ENCODE measurements at places on chromosomes 12 and 14.

- no peak for DNase-seq
Observed at GRCh38 chr14:68375376-68375775, 417.5 kb downstream of the ZFP36L1 start.

DNA sequence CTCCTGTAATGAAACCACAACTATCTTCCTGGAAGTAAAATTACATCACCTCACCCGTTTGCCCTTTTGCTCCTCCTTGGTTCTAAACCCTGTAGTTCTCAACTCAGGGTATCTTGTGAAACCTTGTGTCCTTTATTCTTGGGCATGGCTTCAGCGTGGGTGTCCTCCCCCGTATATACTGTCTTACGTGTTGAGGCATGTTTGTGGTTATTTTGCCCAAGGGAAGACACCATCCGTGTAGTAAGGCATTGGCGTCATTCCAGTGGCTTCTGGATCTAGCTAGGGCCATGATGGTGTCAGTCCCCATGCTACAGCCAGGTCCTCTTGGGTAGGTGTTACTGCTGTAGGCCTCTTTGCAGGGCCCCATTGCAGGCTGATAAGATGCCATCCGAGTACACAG lies 115.4 kb downstream of the ZFP36L1 start:
- no peak for DNase-seq

- no peak for DNase-seq
Observed at GRCh38 chr14:42224053-42224888, 617.6 kb downstream of the LRFN5 start.

DNA sequence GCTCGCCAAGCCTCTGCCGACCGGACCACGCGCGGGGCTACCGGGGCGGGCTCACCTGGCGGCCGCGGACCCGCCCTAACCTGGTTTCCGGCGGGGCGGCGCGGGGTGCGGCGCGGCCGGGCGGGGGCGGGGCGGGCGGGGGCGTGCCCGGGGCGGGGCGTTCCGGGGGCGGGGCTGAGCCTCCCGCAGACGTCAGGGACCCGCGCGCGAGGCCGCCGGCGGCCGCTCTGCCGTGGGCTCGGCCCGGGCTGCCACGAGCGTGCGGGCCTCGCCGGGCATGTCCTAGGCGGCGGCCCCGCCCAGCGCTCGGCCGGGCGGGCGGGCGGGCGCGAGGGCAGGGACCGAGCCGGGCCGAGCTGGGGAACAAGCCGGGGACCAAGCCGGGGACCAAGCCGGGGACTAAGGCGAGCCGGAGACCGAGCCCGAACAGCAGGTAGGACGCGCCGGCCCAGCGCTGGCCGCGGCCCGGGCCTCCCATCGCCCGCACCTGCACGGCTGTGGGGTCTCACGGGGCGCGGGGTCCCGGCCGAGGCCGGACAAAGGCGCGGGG lies at the start of gene CEP170B:
Gene CEP170B, plus strand, starts transcription at position 188 of the 550 bp plus-strand sequence. CDS start 3,183 bp downstream, outside the sequence.
- DNase-seq, result peak; percentile 21

GRCh38 chr12:32561931-32562341 lies 117.2 kb upstream of the DNM1L start:
- DNase-seq, result no peak

- DNase-seq, result no peak
Observed at GRCh38 chr14:101809671-101810514, 48.4 kb downstream of the PPP2R5C start.

- DNase-seq, result no peak
Observed at GRCh38 chr12:126040307-126040706, 975.1 kb downstream of the AACS start.

DNA sequence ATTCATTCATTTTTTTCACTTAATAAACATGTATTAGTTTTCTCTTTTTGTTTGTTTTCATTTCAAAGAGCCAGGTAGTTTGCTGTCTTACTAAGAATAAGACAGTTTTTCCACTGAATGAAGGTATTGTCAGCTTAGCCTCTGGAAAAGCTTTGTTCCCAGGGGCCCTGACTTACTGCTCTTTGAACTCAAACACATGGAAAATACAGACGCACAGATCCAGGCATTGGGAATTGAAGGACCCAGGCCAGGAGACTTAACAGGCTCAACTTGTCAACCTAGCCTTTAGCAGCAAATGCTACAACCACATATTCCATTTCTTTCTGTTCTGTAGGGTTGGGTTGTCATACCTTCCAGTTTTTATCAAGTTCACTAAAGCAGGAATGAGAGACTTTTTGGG lies 38.5 kb upstream of the SLCO1C1 start:
- no peak for DNase-seq

- DNase-seq, result no peak
Observed at GRCh38 chr14:77339407-77339806, 18.6 kb downstream of the GSTZ1 start.

DNA sequence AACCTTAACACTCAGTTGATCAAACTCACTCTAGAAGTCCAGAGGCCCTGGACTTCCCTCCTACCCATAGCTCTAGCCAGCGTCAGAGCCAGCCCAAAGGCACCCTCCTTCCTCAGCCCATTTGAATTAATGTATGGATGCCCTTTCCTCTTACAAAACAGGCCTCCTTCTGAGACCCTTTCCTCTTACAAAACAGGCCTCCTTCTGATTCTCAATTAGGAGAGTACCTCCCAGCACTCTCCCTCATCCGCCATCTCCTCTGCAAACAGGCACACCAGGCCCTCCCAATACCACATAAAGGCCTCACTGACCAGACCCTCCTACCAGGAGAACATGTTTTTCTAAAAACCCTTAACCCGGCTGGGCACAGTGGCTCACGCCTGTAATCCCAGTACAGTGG lies 65.7 kb downstream of the MOK start:
- no peak for DNase-seq

- DNase-seq, result no peak
Observed at GRCh38 chr14:23164250-23164649, 19.2 kb downstream of the SLC7A8 start.

DNA sequence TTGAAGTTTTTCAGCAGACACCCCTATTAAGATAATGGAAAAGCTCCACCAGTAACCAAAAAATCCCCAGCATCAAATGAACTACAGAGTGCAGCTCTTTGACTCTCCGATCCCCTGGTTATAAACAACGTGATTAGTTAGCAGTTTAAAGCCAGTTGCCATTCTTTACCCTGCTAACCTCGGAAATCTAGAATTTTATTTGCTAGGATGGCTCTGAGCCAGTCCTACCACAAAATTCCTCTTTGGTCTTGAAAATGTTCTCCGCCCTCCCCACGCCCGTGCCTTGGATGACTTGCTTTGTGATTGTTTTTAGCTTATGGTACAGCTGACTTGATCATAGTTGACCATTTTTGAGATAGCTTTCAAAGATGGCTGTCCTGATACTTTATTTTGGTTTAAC lies 1.2 kb downstream of the KLHDC2 start:
- no peak for DNase-seq

GRCh38 chr14:41506552-41506951 lies 100.1 kb upstream of the LRFN5 start:
- no peak for DNase-seq

DNA sequence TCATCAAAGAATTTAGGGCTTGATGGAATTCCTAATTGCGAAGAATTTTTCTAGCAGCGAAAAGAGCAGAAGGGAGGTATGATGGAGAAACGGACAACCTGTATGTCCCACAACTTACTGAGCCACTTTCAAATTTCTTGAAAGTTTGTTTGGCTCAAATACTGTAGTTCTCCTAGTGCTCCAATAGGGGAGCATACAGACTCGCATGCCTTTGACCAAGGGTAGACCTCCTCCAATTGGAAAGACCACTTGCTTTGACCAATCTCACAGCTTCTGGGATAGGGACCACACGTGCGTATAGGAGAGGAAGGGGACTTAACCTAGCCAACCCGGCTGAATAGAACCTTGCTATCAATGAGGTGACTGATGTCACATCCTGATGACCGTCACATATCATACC lies 28.6 kb downstream of the SLC35F4 start:
- DNase-seq, result no peak

DNA sequence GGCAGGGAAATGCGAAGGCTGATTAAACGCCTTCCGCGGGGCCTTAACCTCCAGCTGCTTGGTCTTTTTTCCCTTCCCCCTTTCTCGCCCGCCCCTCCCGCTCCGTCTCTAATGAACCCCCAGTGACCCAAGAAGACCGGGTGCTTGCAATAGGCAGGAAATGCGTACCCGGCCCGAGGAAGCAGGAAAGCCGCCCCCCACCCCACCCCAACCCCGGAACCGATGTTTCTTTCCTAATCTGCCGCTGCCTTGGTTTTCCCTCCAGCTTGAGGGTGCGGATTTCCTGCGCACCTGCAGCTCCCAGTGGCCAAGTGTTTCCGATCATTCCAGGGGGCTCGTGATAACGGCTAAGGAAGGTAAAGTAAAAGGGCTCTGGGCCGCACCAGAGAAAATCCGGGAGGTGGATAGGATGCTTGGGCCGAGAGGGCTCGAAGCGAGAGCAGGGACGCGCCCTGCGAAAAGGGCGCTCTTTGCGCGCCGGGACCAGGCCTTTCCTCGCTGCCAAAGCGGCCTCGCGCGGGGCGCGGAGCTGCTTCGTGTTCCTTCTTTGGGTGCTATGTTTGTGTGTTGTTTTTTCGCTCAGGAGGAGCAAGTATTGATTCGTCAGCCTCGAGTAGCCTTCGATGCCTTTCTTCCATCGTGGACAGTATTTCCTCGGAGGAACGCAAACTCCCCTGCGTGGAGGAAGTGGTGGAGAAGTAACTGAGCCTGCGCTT lies 983 bp downstream of the MYF6 start:
- DNase-seq, result no peak

GRCh38 chr12:14774906-14775635 lies 28.2 kb downstream of the WBP11 start:
- DNase-seq, result no peak

- DNase-seq, result no peak
Observed at GRCh38 chr12:47573146-47573659, 132.6 kb downstream of the RPAP3 start.

DNA sequence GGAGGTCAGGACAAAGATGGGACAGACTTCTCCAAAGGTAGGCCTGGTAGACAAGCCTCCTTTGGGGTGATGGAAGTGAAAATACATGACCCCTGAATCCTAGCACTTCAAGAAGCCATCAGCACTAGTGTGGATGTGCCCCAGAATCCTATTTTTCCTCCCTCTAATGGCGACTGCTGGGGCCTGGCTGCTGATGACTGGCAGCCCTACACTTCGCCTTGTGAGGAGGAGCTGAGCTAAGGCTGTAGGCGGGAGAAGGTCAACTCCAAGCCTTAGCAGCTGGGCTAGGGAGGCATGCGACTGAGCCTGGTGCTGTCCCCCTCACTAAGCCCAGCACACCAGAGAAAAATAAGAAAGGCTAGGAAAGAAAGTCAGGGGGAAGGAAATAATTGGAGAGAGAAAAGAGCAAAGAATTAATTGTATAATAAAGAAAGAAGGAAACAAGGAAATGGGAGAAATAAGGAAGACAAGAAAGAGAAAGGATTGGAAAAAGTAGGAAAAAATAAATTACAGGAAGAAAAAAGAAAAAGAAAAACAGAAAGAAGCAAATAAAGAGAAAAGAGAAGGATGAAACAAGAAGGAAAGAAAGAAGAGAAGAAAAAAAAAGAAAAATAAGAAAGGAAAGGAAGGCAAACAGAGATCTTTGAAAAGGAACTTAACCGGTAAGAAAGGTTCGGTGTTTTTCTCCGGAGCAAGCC lies 4.7 kb upstream of the HOXC10 start:
- no peak for DNase-seq

DNA sequence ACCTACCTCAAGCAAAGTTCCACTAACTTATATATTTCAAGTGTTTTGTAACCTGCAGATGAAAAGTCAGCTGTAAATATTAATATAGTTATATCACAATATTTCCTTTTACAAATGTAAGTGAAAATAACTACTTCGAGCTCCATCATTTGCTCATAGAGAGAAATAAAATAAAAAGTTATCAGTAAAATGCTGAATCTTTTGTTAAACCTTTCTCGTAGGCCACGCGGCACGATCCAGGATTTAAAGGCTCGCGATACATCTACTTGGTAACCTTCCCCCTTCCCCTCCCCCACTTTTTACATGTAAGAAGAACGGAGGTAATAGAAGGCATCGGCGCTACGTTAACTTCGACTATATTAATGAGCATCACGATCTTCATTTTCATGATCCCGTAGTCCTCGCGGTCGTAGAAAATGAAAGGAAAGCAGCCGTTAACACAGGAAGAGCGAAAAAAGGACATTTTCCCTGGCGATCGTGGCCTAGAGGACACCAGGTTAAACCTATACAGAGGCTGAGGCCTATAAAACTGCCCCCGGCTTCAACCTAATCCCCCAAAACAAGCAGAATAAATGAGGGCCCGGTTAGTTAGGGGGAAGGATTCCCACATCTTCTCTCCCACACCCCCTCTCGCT lies 508 bp downstream of the HNRNPC start:
- DNase-seq, result no peak

- DNase-seq, result no peak
Observed at GRCh38 chr12:117878605-117879004, 90.2 kb downstream of the KSR2 start.

DNA sequence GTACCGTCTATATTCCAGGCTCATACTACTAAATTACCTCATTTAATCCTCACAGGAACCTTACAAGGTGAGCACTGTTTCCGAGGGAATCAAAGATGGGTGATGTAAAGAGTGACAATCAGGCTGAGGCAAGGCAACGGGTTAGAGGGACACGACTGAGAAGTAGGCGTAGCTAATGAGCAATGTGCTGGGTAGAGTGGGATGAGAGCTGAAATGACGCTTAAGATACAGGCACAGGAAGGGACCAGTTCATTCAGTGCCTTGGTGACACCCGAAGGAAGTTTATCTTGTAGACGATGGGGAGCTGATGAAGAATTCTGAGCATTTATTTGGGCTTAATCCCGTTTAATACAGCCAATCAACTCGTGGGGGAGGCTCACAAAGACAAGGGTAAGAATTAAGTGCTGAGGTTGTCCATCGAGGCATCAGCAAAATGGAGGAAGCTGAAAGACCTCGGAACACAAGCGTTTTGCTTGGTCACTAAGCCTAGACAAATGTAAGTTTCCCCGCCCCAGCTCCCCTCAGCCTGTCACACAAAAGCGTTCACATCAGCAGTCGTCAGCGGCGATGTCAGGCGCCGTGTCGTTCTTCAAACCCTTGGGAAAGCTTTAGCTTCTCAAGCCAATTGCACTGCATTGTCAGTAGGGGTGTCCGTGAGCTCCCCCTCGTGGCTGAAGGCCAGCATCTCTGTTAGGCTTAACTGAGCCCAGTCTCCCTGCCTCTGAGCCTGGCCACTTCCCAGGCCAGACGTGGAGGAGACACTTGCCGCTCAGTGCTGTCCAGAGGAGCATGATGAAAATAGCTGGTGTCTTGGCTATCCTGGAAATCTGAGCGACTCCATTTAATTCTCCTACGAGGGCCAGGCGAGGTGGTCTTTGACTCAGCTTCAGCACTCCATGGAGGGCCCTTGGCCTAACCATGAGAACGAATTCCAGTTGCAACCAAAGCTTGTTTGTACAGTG lies 288.5 kb upstream of the G2E3 start:
- DNase-seq, result peak; percentile 41

GRCh38 chr12:43551971-43552559 lies at the start of gene ADAMTS20:
ADAMTS20 (minus strand) TSS chr12:43552203; CDS start chr12:43551921, 282 bp downstream.
- DNase-seq, result no peak
